Mesenchymal stem cell (in vitro differentiated cells and primary cell): ENCODE measurements at places on chromosomes 7 and 10.

DNA sequence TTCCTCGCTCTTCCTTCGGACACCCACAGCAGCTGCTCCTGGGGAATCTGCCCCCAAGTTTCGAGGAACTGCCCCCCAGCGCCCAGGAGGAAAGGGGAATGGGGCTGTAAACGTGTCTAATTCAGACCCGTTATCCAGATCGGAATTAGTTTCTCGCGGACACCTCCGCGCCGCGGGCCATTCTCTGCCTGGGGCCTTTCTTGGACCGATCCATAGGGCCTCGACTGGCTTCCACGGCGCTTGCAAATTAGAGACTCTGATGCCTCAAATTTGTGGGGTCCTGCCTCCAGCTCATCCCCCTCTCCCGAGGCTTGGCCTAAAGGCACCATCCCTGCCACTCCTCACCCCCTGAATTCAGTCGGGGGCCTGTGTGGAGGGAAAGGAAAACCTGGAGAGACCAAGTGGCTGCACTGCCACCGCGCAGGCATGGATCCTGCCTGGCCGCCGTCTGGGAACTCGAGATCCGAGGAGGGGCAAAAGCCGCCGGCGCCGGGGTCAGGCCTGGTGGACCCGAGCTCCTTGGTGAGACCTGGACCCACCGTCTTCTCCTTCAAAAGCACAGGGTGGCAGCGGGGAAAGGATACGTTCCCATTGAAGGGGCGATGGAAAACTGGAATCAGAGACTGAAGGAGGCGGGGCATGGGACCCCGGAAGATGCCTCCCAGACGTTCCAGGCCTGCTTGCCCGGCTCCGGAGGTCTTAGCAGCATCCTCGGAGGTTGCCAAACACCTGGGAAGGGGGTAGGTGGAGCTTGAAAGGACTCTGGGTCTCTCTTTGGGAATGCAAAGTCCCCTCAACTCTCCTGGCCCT lies 13.7 kb downstream of the LBX1 start:
- DNase-seq, result no peak

- no peak for DNase-seq
Measured at GRCh38 chr10:2658780-2659179, 408.6 kb upstream of the PFKP start.

DNA sequence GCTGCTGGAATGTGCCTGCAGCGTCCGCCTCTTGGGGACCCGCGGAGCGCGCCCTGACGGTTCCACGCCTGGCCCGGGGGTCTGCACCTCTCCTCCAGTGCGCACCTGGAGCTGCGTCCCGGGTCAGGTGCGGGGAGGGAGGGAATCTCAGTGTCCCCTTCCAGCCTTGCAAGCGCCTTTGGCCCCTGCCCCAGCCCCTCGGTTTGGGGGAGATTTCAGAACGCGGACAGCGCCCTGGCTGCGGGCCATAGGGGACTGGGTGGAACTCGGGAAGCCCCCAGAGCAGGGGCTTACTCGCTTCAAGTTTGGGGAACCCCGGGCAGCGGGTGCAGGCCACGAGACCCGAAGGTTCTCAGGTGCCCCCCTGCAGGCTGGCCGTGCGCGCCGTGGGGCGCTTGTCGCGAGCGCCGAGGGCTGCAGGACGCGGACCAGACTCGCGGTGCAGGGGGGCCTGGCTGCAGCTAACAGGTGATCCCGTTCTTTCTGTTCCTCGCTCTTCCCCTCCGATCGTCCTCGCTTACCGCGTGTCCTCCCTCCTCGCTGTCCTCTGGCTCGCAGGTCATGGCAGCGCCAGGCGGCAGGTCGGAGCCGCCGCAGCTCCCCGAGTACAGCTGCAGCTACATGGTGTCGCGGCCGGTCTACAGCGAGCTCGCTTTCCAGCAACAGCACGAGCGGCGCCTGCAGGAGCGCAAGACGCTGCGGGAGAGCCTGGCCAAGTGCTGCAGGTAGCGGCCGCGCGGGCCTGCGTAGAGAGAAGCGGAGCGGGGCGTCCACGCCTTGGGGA lies 645 bp downstream of the SLC26A4 start:
- peak; percentile 48 for DNase-seq

- no peak for DNase-seq
Measured at GRCh38 chr7:147711447-147711846, 879.1 kb upstream of the C7orf33 start.

DNA sequence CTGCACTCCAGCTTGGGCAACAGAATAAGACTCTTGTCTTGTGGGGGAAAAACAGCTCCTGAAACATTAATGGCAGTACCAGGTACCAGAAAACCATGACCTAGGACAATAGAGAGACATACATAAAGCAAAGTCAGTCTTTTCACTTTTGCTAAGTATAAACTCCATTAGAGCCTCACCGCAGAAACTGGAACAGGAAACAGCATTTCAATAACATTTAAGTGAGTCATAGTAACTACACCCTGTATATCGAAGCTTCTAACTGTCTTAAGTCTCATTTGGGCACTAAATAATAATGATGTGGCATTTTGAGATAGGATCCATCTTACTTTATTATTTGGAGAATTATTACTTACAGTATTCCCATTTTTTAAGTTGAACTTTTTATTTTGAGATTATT lies 517.8 kb upstream of the CELF2 start:
- DNase-seq, result peak; percentile 84

- DNase-seq, result no peak
Measured at GRCh38 chr7:122546496-122546895, 152.4 kb downstream of the RNF133 start.

DNA sequence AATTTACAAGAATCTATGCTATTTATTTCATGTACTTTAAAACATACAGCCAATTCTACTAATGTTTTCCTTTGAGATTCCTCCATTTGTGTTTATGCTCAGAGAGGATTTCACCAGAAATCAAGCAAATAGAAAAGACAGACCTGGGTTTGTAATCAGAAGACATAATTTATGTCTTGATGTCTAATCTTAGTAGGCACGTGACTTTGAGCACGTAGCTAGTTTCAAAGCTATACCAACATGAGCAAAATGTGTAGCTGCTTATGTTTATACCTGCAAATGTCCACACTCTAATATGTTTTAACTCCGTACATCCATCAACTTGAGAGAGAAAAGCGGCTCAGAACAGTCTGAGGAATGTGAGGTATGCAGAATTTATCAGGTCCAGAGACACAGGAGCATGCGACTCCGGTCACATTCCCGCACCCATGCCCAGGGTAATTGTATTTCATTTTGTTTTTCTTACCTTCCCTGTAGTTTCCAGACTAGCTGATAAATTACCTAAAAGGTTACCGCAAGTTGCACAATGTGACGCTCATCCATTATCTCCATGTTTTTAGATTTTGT lies 40.0 kb downstream of the SVOPL start:
- no peak for DNase-seq

GRCh38 chr7:129110258-129110981 lies 34.1 kb upstream of the TSPAN33 start:
- peak; percentile 42 for DNase-seq

- no peak for DNase-seq
Measured at GRCh38 chr10:28558186-28558585, 25.3 kb downstream of the WAC start.

DNA sequence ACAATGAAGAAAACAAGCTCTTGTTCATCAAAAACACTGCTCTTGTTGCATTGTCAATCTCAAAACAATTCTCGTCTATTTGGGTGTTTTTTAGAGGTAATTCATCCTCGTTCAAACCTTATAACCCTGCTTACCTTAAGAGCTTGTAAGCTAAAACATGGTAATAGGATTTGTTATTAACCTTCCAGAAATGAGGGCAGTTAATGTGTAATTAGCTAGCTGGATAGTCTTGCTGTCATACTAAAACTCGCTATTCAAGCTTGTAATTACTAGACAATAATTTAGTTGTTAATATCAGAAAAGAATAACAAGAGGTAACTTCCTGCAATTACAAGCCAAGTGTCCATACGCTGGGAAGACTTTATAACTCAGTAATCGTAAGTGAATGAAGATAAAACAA lies 101.6 kb downstream of the UBE2H start:
- no peak for DNase-seq

GRCh38 chr10:65701168-65701776 lies 1224.6 kb upstream of the LRRTM3 start:
- no peak for DNase-seq

- DNase-seq, result no peak
Measured at GRCh38 chr10:43596546-43596945, 9.7 kb upstream of the ZNF485 start.

DNA sequence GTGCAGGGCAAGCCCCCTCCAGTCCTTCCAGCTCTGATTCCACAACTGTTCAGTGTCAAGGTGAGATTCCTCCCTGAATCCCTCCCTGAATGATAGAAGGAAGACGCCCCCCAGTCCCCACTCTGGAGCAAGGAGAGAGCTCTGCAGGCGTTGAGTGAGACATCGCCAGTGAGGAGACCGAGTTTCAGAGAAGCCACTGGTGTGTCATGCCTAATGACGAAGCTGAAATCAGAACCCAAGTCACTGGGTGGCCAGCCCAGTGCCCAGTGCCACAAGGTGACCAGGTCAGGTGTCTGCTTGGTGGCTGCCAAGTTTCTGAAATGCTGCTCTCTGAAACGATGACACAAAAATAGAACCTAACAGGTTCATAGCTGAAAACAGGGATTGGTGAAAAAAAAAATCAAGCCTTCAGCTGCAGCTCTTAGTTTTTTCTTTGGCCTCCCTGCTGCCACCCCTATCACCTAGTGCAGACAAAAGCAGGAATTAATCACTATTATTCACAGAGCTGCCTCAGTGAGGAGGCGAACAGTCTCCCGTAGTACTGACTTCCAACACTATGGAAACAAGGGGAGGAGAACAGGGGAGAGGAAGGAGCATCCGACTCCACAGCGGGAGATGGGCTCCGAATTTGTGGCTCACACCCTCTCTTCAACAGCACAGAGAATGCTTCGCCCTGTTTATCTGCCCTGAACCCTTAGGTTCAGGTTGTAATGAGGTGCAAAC lies 153.5 kb downstream of the ARHGAP12 start:
- DNase-seq, result no peak

DNA sequence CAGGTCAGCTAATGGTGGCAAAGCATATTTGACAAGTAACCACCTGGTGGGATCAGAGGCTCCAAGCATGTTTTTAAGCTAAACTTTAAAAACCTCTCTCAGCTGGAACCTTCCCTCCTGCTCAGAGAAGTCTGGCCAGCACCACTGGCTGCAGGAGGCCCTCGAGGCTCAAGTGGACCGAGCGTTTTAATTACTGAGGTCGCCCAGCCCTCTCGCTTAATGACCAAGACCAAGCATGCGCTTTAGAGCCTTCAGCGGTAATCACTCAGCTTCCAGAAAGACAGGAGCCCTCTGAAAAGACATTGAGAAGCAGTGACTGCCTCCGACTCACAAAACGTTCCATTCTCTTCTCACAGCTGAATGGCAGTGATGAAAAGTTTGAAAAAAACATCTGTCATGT lies 383.4 kb upstream of the ADARB2 start:
- no peak for DNase-seq

- DNase-seq, result no peak
Measured at GRCh38 chr7:131203291-131203976, 124.2 kb upstream of the MKLN1 start.

DNA sequence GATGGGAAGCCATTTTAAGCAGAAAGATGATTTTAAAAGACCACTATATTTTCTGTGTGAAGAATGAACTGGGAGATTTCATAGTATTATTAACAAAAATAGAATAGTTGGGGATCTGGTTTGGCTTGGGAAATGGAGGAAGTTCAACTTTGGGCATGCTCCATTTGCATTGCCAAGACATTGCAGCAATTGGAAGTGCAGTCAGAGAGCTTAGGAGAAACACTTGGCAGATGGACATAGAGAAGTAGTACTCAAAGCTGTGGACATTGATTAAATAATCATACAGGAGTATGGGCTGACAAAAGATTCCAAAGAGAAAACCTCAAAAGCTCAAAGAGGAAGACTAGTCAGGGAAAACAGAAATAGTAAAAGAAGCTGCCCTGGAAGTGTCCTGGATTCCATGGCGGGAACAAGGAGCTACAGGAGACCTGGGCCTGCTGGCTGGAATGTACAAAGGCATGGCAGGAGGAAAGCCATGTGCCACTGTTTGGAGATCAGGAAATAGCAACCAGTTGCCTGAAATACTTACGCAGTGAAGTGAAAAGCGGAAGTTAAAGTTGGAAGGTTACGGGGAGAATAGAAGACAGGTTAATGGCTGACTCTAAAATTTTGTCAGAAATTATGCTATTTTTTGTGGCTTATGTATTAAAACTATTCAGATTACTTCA lies 93.6 kb upstream of the MXI1 start:
- no peak for DNase-seq

DNA sequence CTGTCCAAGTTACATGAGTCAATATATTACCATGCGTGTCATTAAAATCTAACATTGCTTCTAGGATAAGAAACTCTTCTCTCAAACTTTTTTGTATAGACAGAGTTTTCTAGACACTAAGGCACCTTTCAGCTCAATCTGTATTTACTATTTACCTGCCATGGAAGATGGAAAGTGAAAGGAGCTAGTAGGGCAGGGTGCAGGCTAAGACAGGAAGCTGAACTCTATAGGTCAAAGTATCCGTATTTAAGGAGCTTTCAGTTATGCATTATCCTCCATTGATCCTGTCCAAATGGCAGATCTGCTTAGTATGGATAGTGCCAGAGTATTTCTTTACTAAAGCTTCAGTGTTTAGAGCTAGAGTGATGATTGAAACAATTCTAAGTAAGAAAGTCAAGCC lies 612.8 kb downstream of the IPMK start:
- no peak for DNase-seq

DNA sequence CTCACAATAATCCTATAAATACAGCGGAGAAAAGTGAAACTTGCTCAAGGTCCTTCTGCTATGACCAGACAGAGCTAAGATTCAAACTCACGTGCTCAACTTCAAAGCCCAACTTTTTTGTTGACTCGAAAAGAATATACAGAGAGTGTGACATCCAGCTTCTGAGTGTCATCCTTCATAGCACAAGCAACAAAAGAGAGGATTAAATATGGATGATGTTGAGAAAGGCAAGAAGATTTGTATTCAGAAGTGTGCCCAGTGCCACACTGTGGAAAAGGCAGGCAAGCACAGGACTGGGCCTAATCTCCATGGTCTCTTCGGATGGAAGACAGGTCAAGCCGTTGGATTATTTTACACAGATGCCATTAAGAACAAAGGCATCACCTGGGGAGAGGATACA lies 2.1 kb upstream of the FAM3C start:
- DNase-seq, result no peak

DNA sequence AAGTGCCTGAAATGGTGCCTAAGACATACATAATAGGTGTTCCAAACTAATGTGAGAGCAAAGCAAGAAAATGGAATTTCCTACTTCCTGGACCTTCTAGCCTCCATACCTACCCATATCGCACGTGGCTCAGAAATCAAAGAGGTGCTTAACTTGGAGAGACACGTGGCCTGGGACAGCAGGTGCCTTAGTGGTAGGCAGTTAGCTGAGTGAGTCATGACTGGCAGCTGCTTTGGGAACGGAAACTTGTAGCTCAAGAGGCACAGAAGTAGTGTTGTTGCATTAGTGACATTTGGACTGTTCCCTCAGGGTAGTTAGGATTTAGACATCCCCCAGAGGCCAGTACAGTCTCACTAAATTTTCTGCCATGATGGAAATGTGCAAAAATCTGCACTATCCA lies 12.0 kb upstream of the BMPER start:
- DNase-seq, result no peak

- DNase-seq, result no peak
Measured at GRCh38 chr10:28514648-28515047, 18.3 kb upstream of the WAC start.
